ENCODE measurements at places on chromosomes 3 and 15. TPM values are rescaled to one million over a fixed set of nuclear protein-coding genes. Genes with fewer than 3 reads are reported as not detected.

Gene C3orf49
- not detected for total RNA-seq

Gene ITGA11
- not detected for total RNA-seq

Gene KLHL6
- 31.0 TPM for total RNA-seq

- no peak for DNase-seq
- no peak overlapping the region for H3K27ac ChIP-seq
- H3K27me3 ChIP-seq, result no peaks in the 10 kb centered on the region
These were observed 266.5 kb downstream of the ADAMTS17 start for GRCh38 chr15:100075229-100075628.

DNA sequence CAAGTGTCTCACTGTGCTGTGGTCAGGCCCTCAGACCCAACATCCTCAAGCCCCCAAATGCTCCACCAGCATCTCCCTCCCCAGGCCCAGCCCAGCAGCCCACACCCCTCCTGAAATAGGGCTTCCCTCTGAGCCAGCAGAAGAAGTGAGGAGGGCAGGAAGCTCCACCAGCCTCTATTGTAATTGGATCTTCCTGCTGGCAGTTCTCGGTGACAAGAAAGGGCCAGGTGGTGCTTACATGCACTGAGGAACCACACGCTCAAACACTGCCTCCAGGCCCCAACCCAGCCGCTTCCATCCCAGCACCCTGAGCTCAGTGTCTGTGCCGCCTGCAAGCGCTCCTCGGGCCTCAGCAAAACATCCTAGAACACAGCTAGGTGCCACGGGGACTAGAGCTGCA is 96.7 kb downstream of the ATP10A start:
- no peak overlapping the region for H3K27ac ChIP-seq
- no peak for DNase-seq
- H3K4me1 ChIP-seq, result no peaks in the 10 kb centered on the region
- no peaks in the 10 kb centered on the region for H3K36me3 ChIP-seq
- H3K4me3 ChIP-seq, result no peak overlapping the region

- no peak for DNase-seq
- no peak overlapping the region for H3K27ac ChIP-seq
- no peaks in the 10 kb centered on the region for H3K4me1 ChIP-seq
- no peak overlapping the region for H3K4me3 ChIP-seq
These were observed 7.4 kb downstream of the ARL14 start for GRCh38 chr3:160684368-160684740.

- peaks cover 38% of the 10 kb centered on the region for H3K4me1 ChIP-seq
- H3K36me3 ChIP-seq, result no peaks in the 10 kb centered on the region
- H3K27ac ChIP-seq, result no peak overlapping the region
- no peaks in the 10 kb centered on the region for H3K27me3 ChIP-seq
- no peak overlapping the region for H3K4me3 ChIP-seq
These were observed 55.0 kb downstream of the GLB1 start for GRCh38 chr3:33041909-33042308.

DNA sequence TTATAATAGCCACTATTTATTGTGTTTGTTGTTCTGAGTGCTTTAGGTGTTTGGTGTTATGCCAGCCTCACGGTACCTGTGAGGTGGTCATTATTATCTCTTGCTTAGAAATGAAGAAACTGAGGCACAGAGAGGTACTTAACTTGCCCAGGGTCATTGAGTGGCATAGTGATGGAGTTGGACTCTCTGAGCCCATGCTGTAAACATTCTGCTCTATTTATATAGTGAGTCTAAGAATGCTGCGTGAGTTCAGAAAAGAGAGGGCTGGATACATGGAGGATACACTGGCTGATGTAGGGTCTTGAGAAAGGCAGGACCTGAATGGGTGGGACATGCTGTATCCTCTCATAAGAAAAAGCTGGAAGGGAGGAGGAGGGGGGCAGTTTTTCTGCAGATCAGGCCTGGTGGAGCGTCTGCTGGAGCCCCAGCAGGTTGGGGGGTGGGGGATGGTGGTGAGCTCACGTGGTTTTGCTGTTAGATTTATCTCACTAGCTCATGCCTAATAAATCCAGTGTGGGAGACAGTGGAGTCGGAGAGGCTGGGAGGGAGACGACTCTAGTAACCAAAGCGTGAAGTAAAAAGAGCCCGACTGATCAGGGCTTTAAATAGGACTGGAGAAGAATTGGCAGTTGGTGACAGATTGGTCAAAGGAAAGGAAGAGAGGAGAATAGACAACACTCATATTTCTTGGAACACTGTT is 16.0 kb downstream of the MED12L start:
- no peak for DNase-seq
- no peaks in the 10 kb centered on the region for H3K4me1 ChIP-seq
- no peak overlapping the region for H3K27ac ChIP-seq
- no peak overlapping the region for H3K4me3 ChIP-seq
- H3K36me3 ChIP-seq, result no peaks in the 10 kb centered on the region
- H3K27me3 ChIP-seq, result no peaks in the 10 kb centered on the region

DNA sequence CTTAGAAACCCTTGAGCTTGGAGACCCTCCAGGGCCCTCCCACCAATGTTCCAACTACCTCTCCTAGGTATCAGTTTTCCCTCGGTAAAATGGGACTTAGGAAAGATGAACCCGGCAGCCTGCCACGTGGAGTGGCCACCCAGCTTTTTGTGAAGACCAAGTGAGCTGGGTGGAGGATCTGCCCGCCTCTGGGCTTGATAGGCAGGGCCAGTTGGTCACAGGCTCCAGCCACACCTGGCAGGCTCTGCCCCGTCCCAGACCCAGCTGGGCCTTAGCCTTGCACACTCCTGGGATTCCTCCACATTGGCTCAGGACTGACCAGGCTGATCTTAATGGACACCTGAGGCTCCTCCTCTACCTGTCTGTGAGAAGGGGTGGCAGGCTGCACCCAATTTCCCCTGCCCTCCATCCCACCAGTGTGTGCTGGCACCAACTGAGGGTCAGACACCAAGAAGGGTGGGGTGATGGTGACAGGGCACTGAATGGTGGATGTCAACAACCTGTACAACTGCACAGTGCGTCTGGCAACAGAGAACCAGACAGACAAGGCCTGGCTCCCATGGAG is 761 bp upstream of the GRIP2 start:
- no peak overlapping the region for H3K4me3 ChIP-seq
- DNase-seq, result no peak
- H3K36me3 ChIP-seq, result no peaks in the 10 kb centered on the region

DNA sequence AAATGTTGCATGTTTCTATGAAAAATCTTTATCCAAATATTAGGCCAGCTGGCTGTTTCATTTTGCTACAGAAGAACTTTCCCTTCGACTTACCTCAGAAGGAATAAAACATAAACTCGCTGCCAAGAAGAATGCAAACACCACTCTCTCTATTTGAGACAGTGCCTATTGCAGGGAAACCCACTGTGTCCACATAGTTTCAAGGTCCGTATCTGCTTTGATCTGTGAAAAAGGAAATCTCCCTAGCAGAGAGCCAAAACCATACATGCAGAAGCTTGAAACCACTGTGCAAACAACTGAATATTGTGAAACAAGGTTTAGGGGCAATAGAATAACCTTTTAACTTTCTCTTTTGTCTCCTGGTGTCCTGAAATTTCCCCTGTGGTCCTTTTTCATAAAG is 35.0 kb upstream of the CAPN7 start:
- no peaks in the 10 kb centered on the region for H3K4me1 ChIP-seq
- DNase-seq, result no peak
- H3K36me3 ChIP-seq, result no peaks in the 10 kb centered on the region

DNA sequence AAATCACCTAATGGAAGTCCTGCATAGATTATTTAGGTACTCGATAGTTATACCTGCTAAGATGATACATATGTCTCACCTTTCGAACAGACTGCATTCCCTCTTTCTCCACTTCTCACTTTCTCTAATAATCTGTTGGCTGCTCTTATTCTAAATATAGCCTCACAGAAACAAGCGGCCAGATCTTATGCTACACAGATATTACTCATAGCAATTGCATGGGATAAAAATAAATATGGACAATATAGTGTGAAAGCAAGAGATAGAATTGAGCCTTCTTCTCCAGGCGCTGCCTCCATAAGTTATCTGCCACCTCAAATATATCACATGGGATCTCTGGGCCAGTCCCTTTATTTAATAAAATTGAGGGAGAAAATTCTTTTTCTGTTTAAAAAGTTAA is 29.5 kb upstream of the TGFBR2 start:
- no peak overlapping the region for H3K27ac ChIP-seq
- H3K4me1 ChIP-seq, result no peaks in the 10 kb centered on the region
- H3K36me3 ChIP-seq, result no peaks in the 10 kb centered on the region
- DNase-seq, result no peak

GRCh38 chr3:148880681-148881080 is 15.6 kb downstream of the CPA3 start:
- no peaks in the 10 kb centered on the region for H3K4me1 ChIP-seq
- H3K27me3 ChIP-seq, result no peaks in the 10 kb centered on the region
- no peak for DNase-seq
- H3K4me3 ChIP-seq, result no peak overlapping the region
- H3K27ac ChIP-seq, result no peak overlapping the region
- no peaks in the 10 kb centered on the region for H3K36me3 ChIP-seq

Data from CD8-positive, alpha-beta memory T cell (primary cell).